Progenitor cell of endocrine pancreas (in vitro differentiated cells): ENCODE measurements at places on chromosomes 6 and 20.

DNA sequence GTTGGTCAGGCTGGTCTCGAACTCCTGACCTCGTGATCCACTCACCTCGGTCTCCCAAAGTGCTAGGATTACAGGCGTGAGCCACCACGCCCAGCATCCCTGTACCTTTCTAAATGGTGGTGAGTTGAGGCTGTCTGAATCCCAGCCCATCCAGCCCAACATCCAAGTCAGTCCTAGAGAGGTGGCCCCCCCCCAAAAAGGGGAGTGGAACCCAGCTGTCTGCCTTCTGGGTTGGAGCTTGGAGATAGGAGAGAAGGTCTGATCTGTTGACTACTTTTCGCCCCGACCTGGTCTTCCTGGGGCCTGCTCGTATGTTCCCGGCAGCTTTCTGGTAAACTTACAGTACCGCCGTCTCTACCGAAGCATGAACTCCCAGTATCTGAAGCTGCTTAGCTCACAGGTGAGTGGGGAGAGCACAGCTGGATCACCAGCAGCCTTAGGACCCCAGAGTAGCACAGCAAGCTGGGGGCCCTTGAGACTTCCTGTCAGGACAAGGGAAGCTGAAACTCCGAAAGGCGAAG lies 5.6 kb downstream of the CTSA start:
- DNase-seq: no peak

DNA sequence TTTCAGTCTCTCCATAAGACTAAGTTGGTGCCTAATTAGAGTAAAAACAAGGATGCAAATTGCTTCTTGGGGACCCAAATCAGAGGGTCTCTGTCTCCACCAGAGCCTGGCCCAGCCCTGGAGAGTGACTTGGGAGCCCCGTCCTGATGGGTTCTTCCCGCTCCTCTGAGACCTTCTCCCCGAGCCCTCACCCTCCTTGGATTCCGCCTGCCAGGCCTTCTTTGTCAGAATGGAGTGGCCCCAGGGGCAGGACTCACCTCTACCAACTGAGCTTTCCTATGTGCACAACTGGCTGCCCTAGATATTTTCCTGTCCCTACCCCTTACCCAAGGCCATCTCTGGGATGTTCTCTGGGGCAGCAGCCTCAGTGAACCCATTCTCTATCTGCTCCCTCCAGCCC lies 9.7 kb downstream of the SYNDIG1 start:
- DNase-seq: no peak

DNA sequence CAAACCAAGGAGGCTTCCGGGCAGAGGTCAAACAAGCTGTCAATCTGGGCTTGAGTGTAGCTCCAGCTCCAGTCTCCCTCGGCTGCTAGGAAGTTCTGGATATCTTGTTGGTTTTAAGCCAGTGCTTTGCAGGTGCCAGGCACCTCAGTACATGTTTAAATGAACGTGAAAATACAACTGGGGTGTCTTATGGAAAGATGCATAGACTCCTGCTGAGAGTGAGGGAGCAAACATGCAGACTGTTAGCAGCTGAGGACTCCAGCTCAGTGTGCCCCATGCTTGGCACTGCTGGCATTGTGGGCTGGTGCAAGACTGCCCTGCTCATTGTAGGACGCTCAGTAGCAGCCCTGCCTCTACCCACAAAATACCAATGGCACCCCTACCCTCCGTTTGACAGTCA lies 28.5 kb downstream of the ERMARD start:
- DNase-seq: no peak

GRCh38 chr20:37649017-37649416 lies 44.8 kb upstream of the CTNNBL1 start:
- no peak for DNase-seq

GRCh38 chr6:108564178-108564577 lies 3.5 kb downstream of the FOXO3 start:
- DNase-seq: no peak

GRCh38 chr20:19501476-19502115 lies 256.5 kb upstream of the RIN2 start:
- no peak for DNase-seq

- no peak for DNase-seq
Measured at GRCh38 chr6:1001655-1002349, 308.9 kb upstream of the EXOC2 start.

DNA sequence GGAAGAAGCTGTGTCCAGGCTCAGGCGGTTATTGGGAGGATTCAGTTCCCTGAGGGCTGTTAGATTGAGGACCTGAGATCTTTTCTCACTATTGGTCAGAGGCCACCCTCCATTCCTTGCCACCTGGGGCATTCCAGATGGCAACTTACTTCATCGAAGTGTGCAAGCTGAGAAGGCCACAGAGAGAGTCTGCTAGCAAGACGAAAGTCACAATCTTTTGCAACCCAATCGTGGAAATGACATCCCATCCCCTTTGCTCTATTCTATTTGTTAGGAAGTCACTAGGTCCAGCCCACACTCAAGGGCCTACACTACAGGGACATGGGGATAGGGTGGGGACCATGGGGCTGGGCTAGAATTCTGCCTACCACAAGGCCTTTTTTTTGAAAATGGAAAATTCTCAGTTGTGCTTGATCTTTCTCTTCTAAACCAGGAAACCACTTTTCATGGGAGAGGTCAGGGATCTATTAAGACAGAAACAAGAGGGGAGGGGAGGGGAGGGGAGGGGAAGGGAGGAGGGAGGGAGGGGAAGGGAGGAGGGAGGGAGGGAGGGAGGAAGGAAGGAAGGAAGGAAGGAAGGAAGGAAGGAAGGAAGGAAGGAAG lies 217.2 kb downstream of the BCAS1 start:
- DNase-seq: no peak

- DNase-seq: no peak
Measured at GRCh38 chr6:17494177-17494576, 100.8 kb downstream of the CAP2 start.

DNA sequence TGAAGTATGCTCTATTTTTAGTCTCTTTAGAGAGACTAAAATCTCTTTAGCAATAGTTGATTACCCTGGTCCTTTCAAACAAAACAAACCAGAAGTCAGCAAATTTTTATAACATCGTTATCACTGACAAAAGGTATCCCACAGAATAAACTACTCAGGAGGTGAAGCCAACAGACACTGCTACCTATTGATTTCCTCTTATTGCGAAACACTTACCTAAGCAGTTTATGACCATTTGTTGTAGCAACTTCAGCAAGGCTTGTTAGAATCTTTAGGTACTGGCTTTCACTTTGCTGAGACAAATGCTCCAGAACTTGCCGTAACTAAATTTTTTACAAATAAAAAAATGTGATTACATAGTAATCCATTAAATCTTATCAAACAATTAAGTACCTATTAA lies 64.4 kb downstream of the HACE1 start:
- DNase-seq: no peak

- DNase-seq: no peak
Measured at GRCh38 chr6:27865850-27866356, 46.3 kb downstream of the OR2B2 start.
